Suppressor macrophage (primary cell): ENCODE measurements at places on chromosomes 3 and 15.

DNA sequence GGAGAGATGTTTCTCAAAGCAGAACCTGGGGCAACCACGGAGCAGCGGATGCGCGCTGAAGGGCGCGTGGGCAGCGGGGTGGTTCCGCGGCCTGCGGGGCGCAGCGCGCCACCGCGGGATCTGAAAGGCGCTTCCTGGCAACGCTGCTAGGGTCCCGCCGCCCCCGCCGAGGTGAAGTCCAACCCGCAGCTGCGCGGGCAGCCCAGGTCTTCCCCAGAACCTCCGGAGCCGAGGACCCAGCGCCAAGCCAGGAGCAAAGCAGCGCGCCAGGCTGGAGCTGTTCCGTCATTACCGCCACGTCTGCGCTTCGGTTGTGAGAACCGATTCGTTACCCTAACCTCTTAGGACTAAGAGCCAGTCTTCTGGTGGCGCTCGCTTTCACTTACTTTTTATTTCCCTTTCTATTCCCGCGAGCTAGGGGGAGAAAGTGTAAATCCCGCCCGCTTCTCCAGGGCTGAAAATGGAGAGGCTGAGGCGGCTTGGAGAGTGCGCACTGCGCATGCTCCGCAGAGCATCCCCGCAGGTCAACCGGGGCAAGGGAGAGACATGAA, 3.2 kb upstream of the GABRG3 start:
- no peak for DNase-seq

DNA sequence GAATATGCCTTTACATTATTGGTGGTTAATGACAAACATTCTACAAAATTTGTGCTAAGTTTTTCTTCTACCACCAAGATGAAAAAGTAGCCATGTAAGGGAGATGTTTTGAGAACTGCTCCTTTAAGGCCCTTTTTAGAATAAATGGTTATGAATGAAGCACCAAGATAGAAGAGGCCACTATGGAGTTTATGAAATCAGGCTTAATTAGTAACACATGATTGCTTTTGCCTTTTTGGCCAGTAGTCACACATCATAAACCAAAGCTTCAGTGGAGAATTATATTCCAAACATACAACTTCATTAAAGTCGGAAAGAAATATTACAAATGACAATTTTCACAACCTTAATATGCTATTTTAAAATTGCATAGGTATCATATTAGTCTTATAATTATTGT, 331.7 kb downstream of the RBMS3 start:
- DNase-seq, result no peak

DNA sequence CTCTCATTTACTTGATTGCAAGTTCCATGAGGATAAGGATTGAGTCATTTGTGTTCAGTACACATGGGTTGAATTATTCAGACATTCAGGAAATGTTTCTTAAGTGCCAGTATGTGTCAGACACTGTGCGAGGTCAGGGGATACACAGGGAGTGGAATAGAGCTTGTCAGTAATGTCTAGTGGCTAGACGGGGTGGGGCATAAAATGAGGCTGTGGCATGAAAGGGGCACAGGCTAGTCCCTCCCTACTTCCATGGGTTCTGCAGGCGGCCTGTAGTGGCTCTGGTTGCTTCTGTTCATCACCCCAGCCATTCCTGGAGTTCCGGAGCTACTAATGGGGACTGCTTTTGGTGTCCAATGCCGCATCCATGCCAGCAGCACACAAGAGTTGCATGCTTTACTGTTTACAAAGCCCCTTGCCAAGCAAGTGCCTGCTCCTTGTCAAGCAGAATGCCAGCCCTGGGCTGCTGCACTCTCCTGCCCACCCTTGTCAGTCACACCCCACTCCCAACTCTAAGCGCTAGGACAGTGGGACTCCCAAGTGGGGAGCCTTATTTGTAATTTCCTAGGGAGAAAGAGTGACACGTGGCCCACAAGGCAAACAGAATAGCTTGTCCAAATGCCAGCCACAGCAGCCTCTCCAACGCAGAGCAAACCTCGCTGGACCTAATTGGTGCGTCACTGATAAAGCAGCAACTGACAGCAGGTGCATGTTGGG, 70.8 kb downstream of the RAB11A start:
- no peak for DNase-seq

DNA sequence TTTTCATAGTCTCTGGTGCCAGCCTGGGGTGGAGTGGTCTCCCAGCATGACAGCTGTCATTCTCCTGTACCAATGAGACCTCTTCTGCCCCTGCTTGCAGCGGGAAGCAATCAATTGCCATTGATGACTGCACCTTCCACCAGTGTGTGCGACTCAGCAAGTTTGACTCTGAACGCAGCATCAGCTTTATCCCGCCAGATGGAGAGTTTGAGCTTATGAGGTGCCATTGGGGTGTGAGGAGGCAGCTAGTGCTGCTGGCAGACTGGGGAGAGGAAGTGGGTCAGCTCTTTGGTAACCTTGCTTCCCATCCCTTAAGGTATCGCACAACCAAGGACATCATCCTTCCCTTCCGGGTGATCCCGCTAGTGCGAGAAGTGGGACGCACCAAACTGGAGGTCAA, 4.4 kb upstream of the ABCF3 start:
- no peak for DNase-seq

GRCh38 chr3:45252826-45253225, 26.7 kb upstream of the TMEM158 start:
- DNase-seq, result peak; percentile 6

DNA sequence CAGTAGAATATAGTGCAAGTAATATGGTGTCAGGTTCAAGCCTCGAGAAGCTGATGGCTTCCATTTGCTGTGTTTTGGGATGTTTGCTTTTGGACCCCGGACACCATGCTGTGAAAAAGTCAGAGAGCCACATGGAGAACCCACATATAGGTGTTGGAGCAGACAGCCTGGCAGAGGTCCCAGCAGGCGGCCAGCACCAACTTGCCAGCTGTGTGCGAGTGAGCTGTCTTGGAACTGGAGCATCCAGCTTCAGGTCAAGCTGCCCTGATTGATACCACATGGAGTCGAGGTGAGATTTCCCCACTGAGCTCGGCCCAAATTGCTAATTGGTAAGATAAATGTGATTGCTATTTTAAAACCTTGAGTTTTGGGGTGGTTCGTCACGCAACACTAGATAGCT, 185.7 kb upstream of the TBL1XR1 start:
- DNase-seq, result no peak

- DNase-seq, result no peak
These were observed 1.3 kb upstream of the ZIC4 start for GRCh38 chr3:147407498-147408187.

GRCh38 chr15:64905941-64906340, 5.8 kb upstream of the ANKDD1A start:
- DNase-seq, result no peak
